PC-9 (cell line): ENCODE measurements at places on chromosomes 16 and 17. TPM values are rescaled to one million over a fixed set of nuclear protein-coding genes. Genes with fewer than 3 reads are reported as not detected.

The OTOA gene
- total RNA-seq = not detected in 2 replicates

The CCL22 gene
- total RNA-seq = 0.24 and 0.35 TPM in 2 replicates

The FTSJ3 gene
- total RNA-seq = 36.9 and 44.0 TPM in 2 replicates

The SECTM1 gene
- 3.6 and 6.3 TPM in 2 replicates for total RNA-seq

The TMEM238L gene
- not detected in 2 replicates for total RNA-seq

The SEC14L1 gene
- 66.0 and 83.1 TPM in 2 replicates for total RNA-seq

The KRTAP2-3 gene
- total RNA-seq = 0.57 TPM in 1 of 2 replicates, not detected in the other

The IKZF3 gene
- 0.04 TPM in 1 of 2 replicates, not detected in the other for total RNA-seq

The PLK1 gene
- total RNA-seq = 169 and 213 TPM in 2 replicates

The ERI2 gene
- total RNA-seq = 25.6 and 29.5 TPM in 2 replicates

The MYH1 gene
- total RNA-seq = not detected in 2 replicates

The CCL8 gene
- not detected in 2 replicates for total RNA-seq

The NRN1L gene
- total RNA-seq = 1.3 TPM in 1 of 2 replicates, not detected in the other

The RNF213 gene
- 179 and 207 TPM in 2 replicates for total RNA-seq

The CDC27 gene
- 58.9 and 94.3 TPM in 2 replicates for total RNA-seq

The PEX12 gene
- total RNA-seq = 4.7 and 5.8 TPM in 2 replicates

The SLFN14 gene
- not detected in 2 replicates for total RNA-seq

The SERPINF2 gene
- 9.5 and 10.5 TPM in 2 replicates for total RNA-seq

The TRPV3 gene
- total RNA-seq = 1.5 and 1.9 TPM in 2 replicates

The CCL18 gene
- not detected in 2 replicates for total RNA-seq

The DNAJA2 gene
- total RNA-seq = 78.9 and 89.8 TPM in 2 replicates

The ARHGDIG gene
- not detected in 2 replicates for total RNA-seq

The CD300H gene
- not detected in 2 replicates for total RNA-seq

The KRT16 gene
- 41.7 and 53.5 TPM in 2 replicates for total RNA-seq

The SDR42E1 gene
- total RNA-seq = 10.5 and 11.6 TPM in 2 replicates

The OSGIN1 gene
- 41.3 and 44.8 TPM in 2 replicates for total RNA-seq

The KRTAP2-1 gene
- total RNA-seq = not detected in 2 replicates

The MILR1 gene
- 22.9 and 25.6 TPM in 2 replicates for total RNA-seq

The CIBAR2 gene
- total RNA-seq = not detected in 2 replicates

The TEKT5 gene
- 1.5 TPM in 1 of 2 replicates, not detected in the other for total RNA-seq

The GPR179 gene
- 0.57 and 0.58 TPM in 2 replicates for total RNA-seq
